ENCODE measurements at places on chromosomes 6 and 20.

- DNase-seq: no peak
These were observed 227.4 kb downstream of the C6orf118 start for GRCh38 chr6:165081944-165082532.

GRCh38 chr6:127907960-127908640, 7.2 kb upstream of the THEMIS start:
- no peak for DNase-seq

DNA sequence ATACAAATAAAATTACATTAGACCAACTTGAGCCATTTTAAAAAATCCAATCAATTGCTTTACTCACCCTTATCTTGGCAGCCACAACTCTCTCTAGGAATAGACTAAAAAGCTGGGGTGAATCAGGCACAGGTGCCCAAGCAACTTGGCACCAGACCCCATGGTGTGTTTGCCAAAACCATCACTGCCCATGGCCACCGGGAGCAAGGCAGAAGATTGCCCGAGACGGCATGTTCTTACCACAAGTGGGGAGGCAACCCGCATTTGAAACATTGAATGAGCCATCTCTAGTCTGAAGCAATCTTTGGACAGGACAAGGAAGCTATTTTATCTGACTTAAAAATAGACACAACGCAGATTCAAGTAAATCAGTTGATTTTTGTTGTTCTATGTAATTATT, 69.0 kb downstream of the SMLR1 start:
- DNase-seq: no peak

GRCh38 chr20:19888269-19888671, 128.9 kb upstream of the NAA20 start:
- no peak for DNase-seq

GRCh38 chr6:14921170-14921569, 324.7 kb upstream of the JARID2 start:
- peak; percentile 24 for DNase-seq

DNA sequence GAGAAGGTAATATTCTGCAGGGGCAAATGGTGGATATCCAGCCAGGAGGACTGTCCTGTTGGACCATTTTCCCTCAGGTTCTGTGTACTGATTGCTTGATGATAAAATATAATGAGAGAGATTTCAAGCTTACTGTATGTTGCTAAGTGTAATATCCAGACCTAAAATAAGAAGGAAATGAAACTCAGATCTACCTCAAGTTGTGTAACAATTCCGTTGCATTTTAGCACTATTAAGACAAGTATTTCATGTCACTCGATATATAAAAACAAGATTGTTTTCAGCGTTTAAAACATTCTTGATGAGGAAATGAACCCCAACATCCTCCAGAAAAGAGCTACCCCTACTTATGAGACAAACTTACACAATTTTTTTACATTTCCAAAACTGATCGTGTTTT, 57.2 kb downstream of the RGS17 start:
- DNase-seq: no peak

DNA sequence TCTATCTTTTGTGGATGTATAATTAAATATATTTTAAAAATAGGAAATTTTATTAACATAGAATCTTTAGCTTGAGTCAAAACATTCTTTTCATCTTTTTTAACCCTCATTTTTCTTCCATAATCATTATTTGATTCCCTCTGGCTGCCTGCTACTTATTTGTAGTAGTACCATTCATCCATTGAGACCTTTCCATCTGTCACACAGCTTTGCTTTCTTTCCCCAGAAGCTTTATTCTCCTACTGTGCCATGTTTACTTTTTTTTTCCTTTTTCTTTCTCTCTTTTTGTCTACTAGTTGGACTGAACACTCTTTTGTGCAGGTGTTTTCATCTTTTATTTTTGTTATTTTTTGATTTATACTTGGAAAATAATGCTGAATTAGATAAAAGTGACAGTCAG, 522.6 kb upstream of the MMS22L start:
- no peak for DNase-seq

DNA sequence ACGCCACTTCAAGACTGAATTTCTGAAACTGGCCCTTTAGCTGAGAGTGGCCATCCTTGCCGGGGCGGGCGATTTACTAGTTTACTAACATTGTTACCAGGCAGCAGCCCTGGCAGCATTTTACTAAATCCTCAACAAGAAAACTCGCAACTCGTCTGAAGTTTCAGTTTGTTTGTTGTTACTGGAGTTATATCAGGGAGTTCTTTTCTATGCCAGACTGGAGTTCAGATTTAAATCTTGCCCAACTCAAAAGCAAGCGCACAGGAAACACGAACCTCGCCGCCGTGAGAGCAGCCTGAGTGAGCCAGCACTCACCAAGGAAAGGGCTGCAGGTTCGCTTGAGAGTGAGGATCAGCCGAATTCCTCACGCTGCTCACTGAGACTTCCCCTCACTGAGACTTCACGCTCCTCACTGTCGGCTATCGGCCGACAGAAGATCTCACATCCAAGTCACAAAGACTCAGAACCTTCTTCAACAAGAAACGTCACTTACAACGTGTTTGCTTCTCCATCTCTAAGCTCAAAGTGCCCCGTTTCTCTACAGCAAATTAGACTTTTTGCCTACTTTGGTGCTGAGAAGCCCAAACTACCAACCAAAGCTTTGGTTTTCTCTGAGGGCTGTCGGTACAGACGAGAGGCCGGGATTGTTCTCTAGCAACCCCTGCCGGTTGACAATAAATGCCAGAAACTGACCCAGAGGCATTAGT, 78.9 kb downstream of the OLIG3 start:
- DNase-seq: peak; percentile 82

DNA sequence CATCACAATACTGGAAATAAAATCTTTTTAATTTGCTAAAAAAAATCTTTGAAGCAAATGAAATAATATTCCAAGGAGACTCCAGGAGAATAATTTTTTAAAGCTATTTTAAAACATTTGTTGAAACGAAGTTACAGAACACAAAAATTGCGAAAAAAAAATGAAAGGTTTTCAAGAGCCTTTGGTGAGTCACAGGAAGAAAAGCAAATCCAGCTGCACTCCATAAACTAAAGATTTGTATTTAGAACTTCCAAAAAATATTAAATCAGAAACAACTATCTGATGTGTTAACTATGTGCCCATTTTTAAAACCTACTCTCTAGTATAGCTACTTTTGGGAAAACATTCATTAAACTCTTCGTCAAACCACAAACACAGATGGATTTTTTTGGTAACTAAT, 23.6 kb downstream of the PDSS2 start:
- no peak for DNase-seq

GRCh38 chr6:44833248-44833647, 445.7 kb downstream of the CDC5L start:
- DNase-seq: no peak

GRCh38 chr20:20364593-20365479, 3.1 kb upstream of the INSM1 start:
- no peak for DNase-seq

GRCh38 chr20:46962452-46963195, 68.0 kb downstream of the EYA2 start:
- DNase-seq: no peak
